H4 (cell line): ENCODE measurements at places on chromosomes 12 and 14. TPM values are rescaled to one million over a fixed set of nuclear protein-coding genes. Genes with fewer than 3 reads are reported as not detected.

DNA sequence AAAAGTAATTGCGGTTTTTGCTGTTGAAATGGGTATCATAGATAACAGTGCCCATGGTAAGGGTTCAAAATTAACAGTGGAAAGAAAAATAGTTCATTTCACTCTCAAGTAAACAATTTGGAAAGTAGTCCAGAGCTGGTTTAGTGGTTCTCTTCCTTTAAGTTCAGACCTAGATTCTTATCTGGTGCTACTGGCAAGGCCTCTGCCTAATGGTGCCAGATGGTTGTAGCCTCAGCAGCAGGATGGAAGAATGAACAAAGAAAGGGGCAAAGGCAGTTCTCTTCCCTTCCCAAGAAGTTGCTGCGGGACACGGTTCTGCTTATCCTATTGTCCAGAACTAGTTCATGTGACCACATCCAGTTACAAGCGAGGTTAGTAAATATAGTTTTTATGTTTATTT, 10.5 kb downstream of the ARG2 start:
- no peak for DNase-seq

GRCh38 chr14:35051796-35052195, 5.7 kb downstream of the FAM177A1 start:
- peak; percentile 36 for DNase-seq

DNA sequence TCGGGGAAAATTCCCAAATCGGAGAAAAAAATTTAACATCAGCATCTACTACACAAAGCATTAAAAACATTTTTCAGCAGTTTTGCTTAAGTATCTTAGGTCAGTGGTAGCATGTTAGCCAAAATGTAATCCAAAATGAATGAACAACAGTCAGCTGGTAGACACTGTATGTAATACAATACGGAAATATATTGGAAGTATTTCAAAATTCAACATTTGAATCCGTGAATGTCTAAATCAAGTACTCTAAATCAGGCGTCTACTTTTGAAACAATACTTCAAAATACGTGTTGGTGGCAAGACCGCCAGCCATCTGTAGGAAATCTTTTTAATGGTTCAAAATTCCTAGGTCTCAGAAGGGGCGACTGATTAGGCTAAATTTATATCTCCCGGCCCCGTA, 1.1 kb downstream of the SCAF11 start:
- DNase-seq = no peak

DNA sequence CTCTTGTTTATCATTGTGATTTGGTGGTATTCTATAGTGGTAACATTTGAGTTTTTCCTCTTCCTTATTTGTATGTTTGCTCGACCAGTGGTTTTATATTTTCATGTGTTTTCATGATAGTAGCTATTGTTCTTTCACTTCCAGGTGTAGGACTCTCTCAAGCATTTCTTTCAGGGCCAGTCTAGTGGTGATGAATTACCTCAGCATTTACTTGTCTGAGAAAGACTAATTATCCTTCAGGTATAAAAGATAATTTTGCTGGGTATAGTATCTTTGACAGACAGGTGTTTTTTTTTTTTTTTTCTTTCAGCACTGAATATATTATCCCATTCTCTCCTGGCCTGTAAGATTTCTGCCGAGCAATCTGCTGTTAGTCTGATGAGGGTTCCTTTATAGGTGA, 35.0 kb upstream of the CCND2 start:
- no peak for DNase-seq

DNA sequence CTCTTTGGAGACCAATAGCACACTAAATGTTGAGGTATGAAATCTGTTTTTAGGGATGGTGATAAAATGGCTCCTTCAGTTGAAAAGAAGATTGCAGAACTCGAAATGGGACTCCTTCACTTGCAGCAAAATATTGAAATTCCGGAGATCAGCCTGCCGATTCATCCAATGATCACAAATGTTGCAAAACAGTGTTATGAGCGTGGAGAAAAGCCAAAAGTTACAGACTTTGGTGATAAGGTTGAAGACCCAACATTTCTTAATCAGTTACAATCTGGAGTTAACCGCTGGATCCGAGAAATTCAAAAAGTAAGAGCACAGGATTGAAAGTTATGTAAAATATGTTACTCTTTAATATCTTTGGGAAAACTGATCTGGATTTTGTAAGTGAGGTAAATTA, 15.3 kb downstream of the DYNC1H1 start:
- no peak for DNase-seq

DNA sequence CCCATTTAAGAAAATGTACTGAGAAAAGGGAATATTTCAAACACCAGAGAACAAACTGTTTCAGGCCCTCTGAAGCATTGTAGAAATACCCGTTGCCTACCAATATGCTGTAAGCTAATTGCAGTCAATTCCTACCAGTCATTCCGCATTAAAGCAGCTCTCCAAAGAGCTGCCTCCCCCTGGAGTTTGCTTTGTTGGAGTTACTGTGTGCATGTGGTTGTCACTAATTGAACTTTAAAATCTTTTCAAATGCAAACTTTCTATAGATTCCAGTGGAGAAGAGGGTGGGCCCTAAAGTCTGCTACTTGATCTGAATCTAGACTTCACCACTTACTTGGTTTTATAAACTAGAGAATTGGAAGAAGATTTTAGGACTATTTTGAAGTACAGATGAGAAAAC, 112.7 kb downstream of the PLXNC1 start:
- no peak for DNase-seq

GRCh38 chr14:66135831-66136230, 350.3 kb upstream of the CCDC196 start:
- no peak for DNase-seq

- DNase-seq = no peak
Measured at GRCh38 chr12:64747695-64748094, 11.5 kb downstream of the GNS start.

DNA sequence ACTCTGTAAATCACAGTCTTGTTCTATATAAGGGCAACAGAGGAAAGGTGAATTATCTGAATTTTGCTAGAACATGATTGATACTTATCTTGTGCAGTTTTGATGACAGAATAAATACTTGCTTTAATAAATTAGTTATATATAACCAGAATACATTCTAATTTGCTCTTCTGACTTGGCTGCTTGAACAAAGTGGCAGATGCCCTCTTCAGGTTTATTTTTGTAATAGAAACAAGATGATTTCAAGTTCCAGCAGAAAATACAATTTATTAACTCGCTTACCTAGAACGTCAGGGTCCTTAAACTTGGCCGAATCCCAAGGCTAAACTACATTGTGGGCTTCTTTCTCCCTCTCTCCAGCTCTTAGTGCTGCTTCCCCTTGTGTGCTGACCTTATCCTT, 57.6 kb upstream of the SSTR1 start:
- DNase-seq = no peak

- peak; percentile 16 for DNase-seq
Measured at GRCh38 chr12:130826151-130826801, 12.8 kb downstream of the STX2 start.

DNA sequence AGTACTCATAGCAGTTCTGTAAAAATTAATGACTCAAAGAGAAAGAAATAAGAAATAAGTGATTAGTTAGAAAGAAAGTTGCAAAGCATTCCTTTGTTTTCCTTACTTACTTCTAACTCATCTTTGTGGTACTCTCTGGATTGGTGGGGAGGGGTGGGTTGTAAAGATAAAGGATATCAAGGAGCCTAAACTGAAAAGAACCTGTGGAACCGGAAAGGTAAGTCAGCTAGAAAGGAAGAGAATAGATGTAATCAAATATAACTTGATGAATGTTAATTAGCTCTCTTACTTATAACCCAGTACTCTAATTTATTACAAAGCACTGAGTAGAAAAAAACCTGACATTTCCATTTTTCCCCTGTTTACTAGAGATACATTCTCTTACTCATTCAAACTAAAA, 37.5 kb upstream of the KRR1 start:
- DNase-seq = no peak

DNA sequence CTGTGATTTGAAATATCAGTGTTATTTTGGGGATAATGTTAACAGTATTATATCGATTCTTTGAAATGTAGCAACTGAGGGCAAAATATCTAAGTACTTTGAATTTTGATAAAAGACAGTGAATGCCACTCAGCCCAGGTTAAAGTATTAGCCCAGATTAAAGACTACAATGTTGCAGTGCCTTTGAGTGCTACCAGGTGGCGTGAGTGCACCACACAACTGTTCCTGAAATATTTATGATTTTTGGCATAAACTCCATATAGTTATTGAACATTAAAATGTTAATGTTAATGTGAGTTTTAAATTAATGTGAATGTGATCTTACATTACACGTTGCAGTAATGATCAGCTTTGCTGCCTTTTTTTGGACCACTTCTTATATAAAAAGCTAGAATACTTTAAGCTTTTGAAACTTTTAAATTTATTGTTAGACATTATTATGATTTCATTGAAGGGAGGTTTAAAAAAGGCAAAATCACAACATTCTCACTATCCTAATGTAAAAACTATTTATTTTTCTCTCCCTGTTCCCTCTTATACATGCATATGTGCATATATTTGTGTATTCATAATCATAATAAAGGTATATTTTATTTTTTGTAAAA, 22.5 kb downstream of the MRPS35 start:
- peak; percentile 8 for DNase-seq

- DNase-seq = peak; percentile 69
Measured at GRCh38 chr12:93127582-93128331, 198.7 kb upstream of the EEA1 start.

- no peak for DNase-seq
Measured at GRCh38 chr12:115008929-115009328, 325.0 kb upstream of the TBX3 start.

- DNase-seq = no peak
Measured at GRCh38 chr12:84077679-84078078, 834.9 kb downstream of the SLC6A15 start.

DNA sequence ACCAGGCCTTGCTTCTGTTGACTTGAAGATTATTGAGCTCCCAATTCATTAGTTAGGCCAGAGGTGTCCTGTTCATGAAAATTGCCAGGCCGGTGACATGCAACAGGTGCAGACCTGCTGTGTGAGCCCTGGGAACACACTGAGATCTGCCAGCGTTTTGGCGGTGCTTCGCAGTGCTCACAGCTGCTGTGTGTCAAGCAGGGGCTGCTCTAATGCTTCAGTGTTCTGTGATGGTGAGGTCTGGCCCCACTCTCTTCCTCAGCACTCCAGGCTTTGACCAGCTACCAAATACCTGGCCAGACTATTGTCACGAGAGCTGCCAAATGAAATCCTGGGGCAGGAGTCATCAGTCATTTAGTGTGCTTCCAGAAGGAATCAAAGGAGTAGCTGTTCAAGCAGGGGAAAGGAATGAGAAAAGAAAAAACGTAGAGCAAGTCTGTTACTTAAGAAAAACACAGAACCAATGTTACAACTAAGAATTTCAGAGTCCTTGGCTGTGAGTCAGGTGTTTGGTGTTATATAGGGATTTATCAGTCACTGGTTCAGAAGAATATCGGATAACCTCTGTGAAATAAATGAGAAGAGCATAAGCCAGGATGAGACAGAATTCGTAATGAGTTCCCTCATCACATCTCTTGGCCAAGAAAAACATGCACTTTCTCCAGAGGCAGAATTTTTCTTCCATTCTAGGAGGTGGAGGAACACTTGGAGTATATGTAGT, 150.8 kb downstream of the FBXL14 start:
- no peak for DNase-seq

DNA sequence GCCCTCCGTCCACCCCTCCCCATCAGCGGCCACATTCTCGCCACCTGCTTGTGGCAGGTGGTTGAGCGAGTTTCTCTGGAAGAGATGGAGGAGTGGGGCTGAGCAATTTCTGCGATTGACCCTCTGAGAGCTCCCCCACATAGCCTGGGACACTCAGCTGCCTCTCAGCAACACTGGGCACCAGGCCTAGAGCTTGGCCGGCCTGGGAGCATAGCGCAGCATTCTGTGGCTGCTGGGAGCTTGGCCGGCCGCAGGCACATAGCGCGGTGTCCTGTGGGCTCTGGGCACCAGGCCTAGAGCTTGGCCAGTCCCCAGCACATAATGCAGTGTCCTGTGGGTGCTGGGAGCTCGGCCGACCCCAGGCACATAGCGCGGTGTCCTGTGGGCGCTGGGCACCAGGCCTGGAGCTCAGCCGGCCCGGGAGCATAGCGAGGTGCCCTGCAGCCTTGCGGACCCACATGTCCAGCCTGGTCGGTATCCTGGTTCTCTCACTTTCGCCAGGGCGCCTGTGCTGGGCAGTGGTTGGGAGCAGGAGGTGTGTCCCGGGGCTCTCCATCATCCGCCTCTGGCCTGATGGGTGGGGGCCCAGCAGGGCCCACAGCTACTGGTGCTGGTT, 43.8 kb downstream of the LRCOL1 start:
- DNase-seq = no peak

DNA sequence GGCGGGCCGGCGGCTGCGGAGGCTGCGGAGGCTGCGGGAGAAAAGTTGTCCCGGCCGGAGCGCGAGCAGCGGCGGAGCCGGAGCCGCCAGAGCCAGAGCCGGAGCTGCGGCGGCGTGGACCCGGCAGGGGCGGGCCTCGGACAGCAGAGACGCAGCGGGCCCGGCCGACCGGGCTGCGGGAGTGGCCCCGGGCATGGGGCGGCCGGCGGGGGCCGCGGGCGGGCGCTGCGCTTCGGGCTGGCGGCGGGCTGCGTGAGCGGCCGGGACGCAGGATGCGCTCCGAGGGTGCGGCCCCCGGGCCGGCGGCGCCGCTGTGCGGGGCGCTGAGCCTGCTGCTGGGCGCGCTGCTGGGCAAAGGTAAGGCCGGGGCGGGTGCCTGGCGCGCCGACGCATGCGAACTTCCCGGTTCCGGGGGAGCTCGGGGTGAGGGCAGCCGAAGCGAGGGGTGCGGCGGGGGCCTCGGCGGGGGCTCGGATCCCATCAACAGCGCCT, at the start of gene TMEM132C:
Gene TMEM132C (plus strand): TSS at position 40 of the 492 bp plus-strand sequence. CDS start 233 bp downstream, at position 273.
- no peak for DNase-seq

GRCh38 chr12:131351319-131352028, 359.4 kb upstream of the SFSWAP start:
- no peak for DNase-seq

GRCh38 chr14:97221572-97222285, 424.5 kb downstream of the VRK1 start:
- no peak for DNase-seq

- no peak for DNase-seq
Measured at GRCh38 chr12:31386364-31386777, 60.4 kb upstream of the SINHCAF start.

ZNF410 gene
- total RNA-seq = 94.4 and 95.4 TPM in 2 replicates

SRRM4 gene
- 0.04 TPM in 1 of 2 replicates, not detected in the other for total RNA-seq

NOPCHAP1 gene
- 11.0 and 11.9 TPM in 2 replicates for total RNA-seq

DCN gene
- 5.6 and 14.6 TPM in 2 replicates for total RNA-seq

PTPRR gene
- 1.3 TPM in 2 replicates for total RNA-seq
